ENCODE measurements at places on chromosomes 3 and 15.

- DNase-seq, result no peak
Measured at GRCh38 chr3:85298032-85298431, 339.2 kb downstream of the CADM2 start.

DNA sequence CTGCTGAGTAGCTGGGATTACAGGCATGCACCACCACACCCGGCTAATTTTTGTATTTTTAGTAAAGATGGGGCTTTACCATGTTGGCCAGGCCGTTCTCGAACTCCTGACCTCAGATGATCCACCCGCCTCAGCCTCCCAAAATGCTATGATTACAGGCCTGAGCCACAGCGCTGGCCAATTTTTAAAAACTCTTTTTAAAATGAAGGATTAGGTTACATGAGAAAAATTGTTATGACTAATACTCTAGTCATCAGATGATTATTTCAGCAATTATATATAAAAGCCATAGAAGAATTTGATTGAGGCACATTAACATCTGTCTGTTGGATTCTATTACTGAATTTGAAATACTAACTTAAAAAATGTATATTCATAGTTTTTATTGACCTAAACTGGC is 134.1 kb upstream of the MNS1 start:
- no peak for DNase-seq

- peak; percentile 73 for DNase-seq
Measured at GRCh38 chr15:86624261-86625036, 544.8 kb downstream of the AGBL1 start.

DNA sequence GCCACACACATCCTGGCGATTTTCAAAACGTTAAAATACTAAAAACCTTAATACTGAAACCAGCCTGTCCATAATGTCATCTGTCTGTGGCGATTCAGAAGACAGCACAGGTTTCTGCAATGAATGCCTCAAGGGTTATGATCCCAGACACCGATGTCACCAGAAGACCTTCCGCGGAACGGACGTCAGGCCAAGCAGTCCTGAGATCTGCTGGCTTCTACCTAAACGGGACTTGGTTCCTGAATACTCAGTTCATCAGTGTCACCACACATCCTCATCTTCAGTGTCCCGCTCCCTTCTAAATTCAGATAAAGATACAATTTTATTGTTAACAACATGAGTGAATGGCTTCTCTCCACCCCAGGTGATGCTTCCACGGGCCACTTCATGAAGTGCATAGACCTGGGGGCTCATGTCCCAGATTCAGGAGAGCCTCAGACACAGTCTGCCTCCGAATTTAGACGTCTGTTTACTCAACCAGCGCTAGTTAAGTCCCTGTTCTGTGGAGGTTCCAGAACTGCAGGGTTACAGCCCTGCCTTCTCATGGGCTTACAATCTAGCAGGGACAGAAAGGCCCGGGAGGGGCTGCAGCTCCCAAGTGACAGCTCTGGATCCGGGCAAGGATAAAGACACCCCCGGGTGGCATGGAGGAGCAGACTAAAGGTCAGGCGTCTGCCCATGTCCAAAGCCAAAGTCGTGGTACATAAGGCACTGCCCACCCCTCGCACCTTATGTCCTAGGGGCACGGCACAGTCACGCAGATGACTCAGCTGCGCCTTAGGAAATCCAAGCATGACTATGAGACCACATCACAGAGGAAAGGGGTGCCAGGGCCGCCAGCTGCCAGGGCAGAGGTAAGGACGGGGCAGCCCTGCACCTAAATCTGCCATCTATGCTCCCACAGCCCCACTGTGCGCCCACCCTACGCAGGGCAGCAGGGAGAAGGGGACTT is 75.9 kb downstream of the VGLL4 start:
- no peak for DNase-seq

- DNase-seq, result no peak
Measured at GRCh38 chr3:187725653-187726370, 19.5 kb downstream of the BCL6 start.

GRCh38 chr3:102336130-102336529 is 98.7 kb upstream of the ZPLD1 start:
- no peak for DNase-seq

DNA sequence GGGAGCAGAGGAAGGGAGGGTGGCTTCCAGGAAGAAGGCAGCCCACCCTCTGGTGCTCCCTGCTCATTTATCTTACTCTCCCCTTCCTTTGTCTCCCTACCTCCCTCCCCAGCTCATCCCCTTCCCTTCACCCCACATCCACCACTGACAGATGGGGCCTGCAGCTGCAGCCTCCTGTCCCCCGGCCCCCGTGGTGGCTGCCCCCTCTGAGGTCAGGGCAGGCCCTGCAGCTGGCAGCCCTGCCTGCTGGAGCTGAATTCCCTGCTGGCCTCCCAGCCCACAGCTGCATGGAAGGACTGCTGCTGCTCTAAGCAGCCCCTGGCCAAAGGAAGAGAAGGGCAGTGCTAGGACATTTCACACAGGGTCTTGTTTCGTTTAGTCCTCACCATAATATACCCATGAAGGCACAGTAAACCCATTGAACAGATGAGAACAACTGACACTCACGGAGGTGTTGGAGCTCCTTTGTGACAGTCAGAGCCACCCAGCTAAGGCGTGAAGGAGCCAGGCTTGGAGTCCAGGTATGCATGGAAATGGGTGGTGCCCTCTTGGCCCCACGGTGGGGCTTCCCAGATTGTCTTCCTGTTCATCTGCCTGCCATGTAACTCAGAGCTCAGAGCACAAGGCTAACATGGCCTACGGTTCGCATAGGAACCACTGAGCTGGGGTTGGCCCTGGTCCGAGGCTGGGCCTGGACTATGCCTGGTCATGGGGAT is 121.7 kb upstream of the PRR20G start:
- no peak for DNase-seq

DNA sequence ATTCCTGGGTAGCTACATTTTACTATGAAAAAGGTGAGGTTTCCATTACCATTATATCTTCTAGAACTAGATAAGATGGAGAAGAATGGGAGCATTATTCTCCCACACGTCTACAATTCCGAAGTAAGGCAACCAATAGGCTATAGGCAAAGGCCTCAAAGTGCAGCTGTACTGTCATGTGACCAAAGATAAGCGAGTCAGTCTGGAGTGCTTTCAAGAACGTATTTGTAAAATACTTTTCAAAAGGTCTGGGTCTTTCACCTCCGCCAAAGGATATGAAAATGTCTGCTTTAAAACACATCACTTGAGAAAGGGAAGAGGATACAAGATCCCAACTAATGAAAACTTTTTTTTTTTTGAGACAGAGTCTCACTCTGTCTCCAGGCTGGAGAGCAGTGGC is 9.9 kb downstream of the CCPG1 start:
- no peak for DNase-seq
